ENCODE measurements at places on chromosomes 6 and 20. TPM values are rescaled to one million over a fixed set of nuclear protein-coding genes. Genes with fewer than 3 reads are reported as not detected.

Gene CCDC28A
- total RNA-seq: 22.0 TPM

Gene DOK5
- not detected for total RNA-seq

DNA sequence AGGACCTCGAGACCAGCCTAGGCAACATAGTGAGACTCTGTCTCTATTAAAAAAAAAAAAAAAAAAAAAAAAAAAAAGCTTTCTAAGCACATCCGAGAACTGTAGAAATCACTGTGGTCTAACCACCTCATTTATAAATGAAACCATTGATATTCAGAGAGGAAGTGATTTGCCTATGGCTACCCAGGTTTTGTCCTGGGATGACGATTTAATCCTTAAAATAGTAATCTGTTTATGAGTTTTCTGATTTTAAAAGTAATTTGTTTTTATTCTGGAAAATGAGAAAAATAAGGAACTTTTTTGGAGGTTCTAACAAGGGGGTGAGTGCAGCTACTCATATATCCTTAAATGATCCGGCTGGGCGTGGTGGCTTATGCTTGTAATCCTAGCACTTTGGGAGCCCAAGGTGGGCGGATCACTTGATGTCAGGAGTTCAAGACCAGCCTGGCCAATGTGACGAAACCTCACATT, 6.5 kb upstream of the BTN3A2 start:
- DNase-seq: no peak

- DNase-seq: no peak
Measured at GRCh38 chr6:124703541-124703940, 258.7 kb upstream of the RNF217 start.

All from stomach (tissue), 19 donors.